ENCODE measurements at places on chromosomes 5 and 9.

GRCh38 chr5:146820987-146821386 lies 57.6 kb downstream of the PPP2R2B start:
- no peaks in the 10 kb centered on the region for H3K4me1 ChIP-seq
- H3K4me3 ChIP-seq: no peak overlapping the region
- no peaks in the 10 kb centered on the region for H3K36me3 ChIP-seq
- no peak overlapping the region for H3K27ac ChIP-seq

DNA sequence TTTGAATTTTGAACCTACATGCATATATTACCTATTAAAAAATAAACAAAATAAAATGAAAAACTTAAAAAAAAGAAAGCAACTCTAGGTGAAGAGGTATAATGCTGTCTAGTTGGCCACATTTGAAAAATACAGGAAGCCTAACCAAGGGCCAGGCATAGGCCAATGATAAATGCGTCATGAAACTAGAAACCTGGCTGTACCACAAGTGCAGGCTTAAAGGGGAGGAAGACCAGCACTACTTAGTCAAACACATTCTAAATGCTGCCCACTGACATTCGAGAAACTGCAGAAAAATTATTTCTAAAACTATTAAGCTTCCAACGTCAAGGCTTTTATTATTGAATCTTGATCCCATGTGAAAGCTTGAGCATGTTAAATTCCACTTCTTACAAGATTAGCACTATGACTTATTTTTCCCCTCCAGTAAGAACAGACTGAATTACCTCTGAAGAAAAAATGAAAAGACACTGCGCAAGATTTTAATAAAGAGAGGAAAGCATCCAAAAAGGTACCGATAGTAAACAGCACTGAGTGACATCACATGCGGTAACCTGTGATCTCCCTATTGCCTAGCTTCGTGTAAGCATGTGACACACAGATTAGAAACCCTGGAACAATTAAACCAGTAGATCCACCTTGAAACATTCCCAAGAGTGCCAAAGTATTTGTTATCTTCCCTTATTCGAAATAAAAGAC lies 16.2 kb downstream of the CDC14B start:
- H3K27ac ChIP-seq: peak overlapping the region; percentile 68
- peaks cover 12% of the 10 kb centered on the region for H3K4me1 ChIP-seq
- DNase-seq: no peak
- H3K4me3 ChIP-seq: peak overlapping the region; percentile 7

- no peak for DNase-seq
- no peaks in the 10 kb centered on the region for H3K27me3 ChIP-seq
- H3K4me1 ChIP-seq: no peaks in the 10 kb centered on the region
- no peak overlapping the region for H3K27ac ChIP-seq
- H3K36me3 ChIP-seq: peaks cover 92% of the 10 kb centered on the region
Measured at GRCh38 chr5:179879003-179879689, 20.5 kb upstream of the MRNIP start.

GRCh38 chr5:115850744-115851416 lies 9.1 kb downstream of the AP3S1 start:
- no peak overlapping the region for H3K4me3 ChIP-seq
- no peaks in the 10 kb centered on the region for H3K36me3 ChIP-seq
- peak overlapping the region; percentile 11 for H3K27ac ChIP-seq
- DNase-seq: no peak
- H3K4me1 ChIP-seq: peaks cover 51% of the 10 kb centered on the region
- no peaks in the 10 kb centered on the region for H3K27me3 ChIP-seq

DNA sequence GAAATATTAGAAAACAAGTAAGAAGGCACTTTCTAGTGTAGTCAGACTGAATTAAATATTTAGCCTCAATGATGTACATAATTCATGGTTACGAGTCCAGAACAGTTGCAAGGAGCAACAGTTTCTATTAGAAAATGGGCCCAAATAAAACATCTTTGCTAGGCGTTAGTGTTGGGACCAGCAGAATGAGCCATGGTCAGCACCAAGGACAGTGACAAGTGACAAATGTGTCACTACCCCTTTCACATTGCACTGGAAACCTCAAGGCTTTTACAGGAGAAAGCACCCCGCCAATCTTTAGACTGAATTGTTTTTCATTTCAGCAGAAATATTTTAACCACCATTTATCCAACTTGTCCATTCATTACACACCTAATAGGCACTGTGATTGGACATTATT lies 301.3 kb upstream of the ADCY2 start:
- H3K27me3 ChIP-seq: no peaks in the 10 kb centered on the region
- H3K4me3 ChIP-seq: no peak overlapping the region
- H3K4me1 ChIP-seq: no peaks in the 10 kb centered on the region
- DNase-seq: no peak
- no peak overlapping the region for H3K27ac ChIP-seq

DNA sequence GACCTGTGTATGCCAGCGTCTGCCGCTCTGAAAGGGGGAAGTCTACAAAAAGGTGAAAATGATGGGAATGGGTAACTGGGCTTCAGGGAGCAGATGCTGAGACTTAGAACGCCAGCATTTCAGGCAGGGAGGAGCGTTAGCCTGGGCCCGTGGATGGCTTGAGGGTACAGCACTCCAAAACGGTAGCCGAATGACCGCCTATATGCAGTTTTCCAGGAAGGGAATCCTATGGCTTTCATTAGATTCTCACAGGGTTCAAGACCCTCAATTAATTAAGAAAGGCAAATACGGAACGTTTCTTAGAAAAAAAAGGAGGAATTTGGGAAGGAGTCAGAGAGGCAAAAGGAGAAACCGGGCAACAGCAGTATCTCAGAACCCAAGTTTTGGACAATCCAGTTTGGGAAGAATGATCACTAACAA lies 639 bp downstream of the AMACR start:
- peak overlapping the region; percentile 69 for H3K4me3 ChIP-seq
- H3K27me3 ChIP-seq: no peaks in the 10 kb centered on the region
- H3K36me3 ChIP-seq: peaks cover 25% of the 10 kb centered on the region
- DNase-seq: no peak
- H3K4me1 ChIP-seq: peaks cover 31% of the 10 kb centered on the region

Measured in esophagus muscularis mucosa (tissue), 4 donors.